Sigmoid colon (tissue), 7 donors: ENCODE measurements at places on chromosomes 6 and 20. TPM values are rescaled to one million over a fixed set of nuclear protein-coding genes. Genes with fewer than 3 reads are reported as not detected.

DNA sequence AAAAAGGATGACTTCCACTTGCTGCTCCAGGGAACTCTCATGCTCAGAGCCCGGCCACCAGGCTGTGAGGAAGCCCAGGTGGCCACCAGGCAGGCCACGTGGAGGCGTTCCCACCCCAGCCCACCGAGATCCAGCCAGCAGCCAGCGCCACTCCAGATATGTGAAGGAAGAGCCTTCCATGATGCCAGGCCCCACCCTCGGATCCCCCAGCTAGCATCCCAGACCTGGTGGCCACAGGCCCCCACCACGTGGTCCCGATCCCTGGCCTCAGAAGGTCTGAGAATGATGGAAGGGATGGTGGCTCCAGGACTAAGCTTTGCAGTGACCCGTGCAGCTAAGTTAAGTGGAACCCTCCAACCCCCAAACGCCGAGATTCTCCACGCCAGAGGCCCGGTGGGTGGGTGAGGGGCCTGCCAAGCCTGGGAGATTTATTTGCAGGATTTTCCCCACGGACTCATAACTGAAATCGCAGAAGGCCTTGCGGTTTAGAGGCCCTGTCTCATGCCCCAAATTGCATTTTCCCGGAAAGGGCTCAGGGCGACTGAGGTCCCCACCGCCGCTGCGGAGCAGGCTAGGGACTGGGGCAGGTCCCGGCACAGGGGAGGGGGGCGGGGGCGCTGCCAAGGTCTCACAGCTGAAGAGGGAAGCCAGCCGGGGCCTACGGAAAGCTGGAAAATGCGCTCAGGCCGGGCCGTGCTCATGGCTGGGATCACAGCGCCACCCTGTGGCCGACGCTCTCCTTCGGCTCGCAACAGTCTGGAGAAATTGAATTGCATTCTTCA is 31.1 kb upstream of the CST7 start:
- no peaks in the 10 kb centered on the region for H3K36me3 ChIP-seq
- peaks cover 6% of the 10 kb centered on the region for H3K4me1 ChIP-seq

Gene VGLL2
- not detected for total RNA-seq

DNA sequence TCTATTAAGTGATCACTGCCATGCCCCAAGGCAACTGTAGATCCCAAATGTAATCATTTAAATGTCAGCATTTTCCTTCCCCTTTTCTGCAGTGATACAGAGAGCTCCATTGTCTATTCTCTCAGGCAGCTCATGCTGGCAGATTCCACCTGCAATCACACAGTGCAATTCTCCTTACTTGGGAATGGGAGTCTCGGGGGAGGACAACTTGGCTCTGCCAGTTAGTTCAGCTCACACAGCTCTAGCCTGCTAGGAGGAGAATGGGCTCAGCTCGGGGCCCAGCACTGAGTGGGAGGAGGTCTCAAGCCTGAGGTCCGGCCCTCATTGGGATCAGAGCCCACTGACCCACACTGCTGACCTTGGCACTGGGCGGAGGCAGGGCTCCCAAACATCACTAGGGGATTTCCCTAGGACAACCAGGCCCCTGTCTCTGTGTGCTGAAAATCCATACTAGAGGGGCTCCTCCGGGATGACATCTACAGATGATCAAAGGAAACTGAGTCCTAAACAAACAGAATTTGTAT is 109.2 kb upstream of the ASF1A start:
- H3K4me3 ChIP-seq, result no peak overlapping the region
- H3K27me3 ChIP-seq, result no peaks in the 10 kb centered on the region
- H3K36me3 ChIP-seq, result no peaks in the 10 kb centered on the region

DNA sequence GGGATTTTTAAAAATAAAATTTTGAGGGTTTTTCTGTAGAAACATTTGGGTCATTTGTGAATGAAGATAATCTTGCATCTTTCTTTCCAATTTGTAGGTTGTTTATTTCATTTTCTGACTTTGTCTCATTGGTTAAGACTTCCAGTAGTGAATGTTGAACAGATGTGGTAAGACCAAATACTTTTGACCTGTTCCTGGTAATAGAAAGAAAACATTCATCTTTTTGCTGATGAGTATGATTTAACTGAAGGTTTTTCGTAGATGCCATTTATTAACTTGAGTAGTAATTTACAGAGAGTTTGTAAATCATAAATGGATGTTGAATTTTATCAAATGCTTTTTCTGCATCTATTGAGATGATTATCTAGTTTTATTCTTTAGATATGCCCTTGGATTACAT is 416.1 kb upstream of the CITED2 start:
- no peak overlapping the region for H3K27ac ChIP-seq
- H3K4me1 ChIP-seq, result no peaks in the 10 kb centered on the region
- H3K27me3 ChIP-seq, result no peaks in the 10 kb centered on the region
- DNase-seq, result no peak
- H3K4me3 ChIP-seq, result no peak overlapping the region

Gene FILIP1
- 47.1 TPM for total RNA-seq

DNA sequence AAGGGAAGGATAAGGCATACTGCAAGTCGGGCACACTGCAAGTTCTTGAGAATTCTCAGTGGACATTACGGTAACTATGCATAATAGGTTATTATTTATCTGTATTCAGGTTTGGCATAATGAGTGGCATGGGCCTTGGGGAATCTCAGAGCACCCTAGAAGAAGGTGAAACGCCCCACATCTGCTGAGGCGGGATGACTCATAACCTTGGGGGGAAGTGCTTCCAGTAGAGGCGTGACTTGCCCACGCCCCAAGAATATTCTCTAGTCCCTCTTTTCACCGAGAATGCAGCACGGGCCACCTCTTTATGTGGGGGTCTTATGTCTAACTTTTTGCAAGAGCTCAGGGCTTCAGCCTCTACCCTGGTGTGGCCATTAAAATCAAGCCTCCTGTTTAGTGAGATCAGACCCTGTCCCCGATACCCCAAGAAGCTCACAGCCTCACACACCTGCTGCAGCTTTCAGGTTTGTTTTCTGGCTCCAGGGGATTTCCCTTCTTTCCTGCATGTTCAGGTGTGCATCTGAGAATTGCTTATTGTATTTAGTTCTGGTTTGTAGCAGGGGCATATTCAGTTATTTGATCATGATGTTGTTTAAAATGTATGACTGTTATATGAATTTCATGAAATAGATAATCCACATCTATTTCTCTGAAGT is 19.1 kb downstream of the ZFP64 start:
- H3K27ac ChIP-seq, result no peak overlapping the region
- no peak for DNase-seq
- no peaks in the 10 kb centered on the region for H3K4me1 ChIP-seq
- H3K36me3 ChIP-seq, result peaks cover 30% of the 10 kb centered on the region
- no peak overlapping the region for H3K4me3 ChIP-seq
- no peaks in the 10 kb centered on the region for H3K27me3 ChIP-seq

DNA sequence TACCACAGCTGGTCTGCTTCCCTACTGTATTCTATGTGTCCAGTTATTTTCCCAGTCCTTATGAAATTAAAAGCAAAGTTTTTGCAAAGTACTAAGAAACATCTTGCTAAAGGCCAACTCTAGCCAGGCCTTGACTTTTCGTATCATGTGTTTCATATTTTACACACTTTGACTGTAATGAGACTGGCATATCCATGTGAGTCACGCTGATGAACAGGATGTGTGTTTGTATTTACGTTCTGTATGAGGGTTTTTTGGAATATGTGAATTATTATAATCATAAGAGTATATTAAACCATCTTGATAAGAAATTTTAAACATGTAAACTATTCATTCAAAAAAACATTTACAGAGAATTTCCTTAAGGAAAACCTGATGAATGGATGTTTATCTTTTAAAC is 59.7 kb downstream of the EYA4 start:
- H3K4me3 ChIP-seq, result no peak overlapping the region
- H3K4me1 ChIP-seq, result no peaks in the 10 kb centered on the region
- no peaks in the 10 kb centered on the region for H3K27me3 ChIP-seq
- no peak for DNase-seq
- H3K27ac ChIP-seq, result no peak overlapping the region
- H3K36me3 ChIP-seq, result no peaks in the 10 kb centered on the region

GRCh38 chr6:19408331-19408730 is 428.8 kb upstream of the ID4 start:
- DNase-seq, result no peak
- no peaks in the 10 kb centered on the region for H3K4me1 ChIP-seq
- no peak overlapping the region for H3K4me3 ChIP-seq
- no peaks in the 10 kb centered on the region for H3K27me3 ChIP-seq
- H3K27ac ChIP-seq, result peak overlapping the region; percentile 6

DNA sequence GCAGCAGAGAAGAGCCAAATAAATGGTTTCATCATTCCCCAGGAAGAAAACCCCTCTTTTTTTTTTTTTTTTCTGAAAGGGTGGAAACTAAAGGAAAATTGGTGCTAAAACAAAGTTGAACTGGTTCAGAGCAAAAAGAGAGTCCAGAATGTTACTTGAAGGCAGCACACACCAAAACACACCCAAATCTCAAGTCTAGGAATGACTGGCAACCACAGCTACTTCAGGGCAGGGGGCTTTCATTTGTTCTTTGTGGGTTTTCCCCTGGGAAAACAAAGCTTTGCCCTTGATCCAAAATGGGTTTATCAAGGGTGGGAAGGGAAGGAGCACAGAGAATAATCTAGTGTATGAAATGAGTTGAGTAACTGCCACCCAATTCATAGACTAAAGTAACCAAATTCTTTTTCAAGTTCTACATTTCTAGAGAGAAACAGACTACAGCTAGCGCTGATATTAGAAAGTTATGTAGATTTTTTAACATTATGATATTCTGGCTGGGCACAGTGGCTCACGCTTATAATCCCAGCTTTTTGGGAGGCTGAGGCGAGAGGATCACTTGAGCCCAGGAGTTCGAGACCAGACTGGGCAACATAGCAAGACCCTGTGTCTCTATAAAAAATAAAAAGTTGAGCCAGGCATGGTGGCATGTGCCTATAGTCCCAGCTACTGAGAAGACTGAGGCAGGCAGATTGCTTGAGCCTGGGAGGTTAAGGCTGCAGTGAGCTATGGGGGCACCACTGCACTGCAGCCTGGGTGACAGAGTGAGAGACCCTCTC is 119.8 kb downstream of the NFATC2 start:
- H3K36me3 ChIP-seq, result no peaks in the 10 kb centered on the region
- H3K27me3 ChIP-seq, result no peaks in the 10 kb centered on the region
- H3K4me3 ChIP-seq, result no peak overlapping the region
- H3K27ac ChIP-seq, result no peak overlapping the region
- H3K4me1 ChIP-seq, result peaks cover 6% of the 10 kb centered on the region

GRCh38 chr6:101302593-101302992 is 90.9 kb upstream of the GRIK2 start:
- DNase-seq, result no peak
- H3K27me3 ChIP-seq, result no peaks in the 10 kb centered on the region
- H3K27ac ChIP-seq, result no peak overlapping the region
- H3K4me3 ChIP-seq, result no peak overlapping the region
- no peaks in the 10 kb centered on the region for H3K36me3 ChIP-seq
- no peaks in the 10 kb centered on the region for H3K4me1 ChIP-seq

DNA sequence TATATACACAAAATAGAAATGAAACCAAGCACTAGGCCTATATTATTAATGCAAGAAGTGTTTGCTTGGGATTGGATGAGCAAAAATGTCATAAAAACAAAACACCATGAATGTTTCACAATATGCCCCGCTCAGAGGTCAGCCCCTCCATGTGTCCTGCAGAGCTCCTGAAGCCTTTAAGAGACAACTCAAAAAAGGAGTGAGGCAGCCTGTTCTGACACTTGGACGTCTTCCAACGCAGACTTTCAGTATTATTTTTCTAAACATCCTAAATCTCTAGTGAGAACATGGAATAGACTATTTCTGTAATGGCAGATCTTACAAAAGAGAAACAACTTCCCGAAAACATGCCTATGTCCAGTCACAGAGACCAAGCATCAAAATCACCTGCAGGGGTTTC is 322.6 kb downstream of the PRKN start:
- no peaks in the 10 kb centered on the region for H3K27me3 ChIP-seq
- no peaks in the 10 kb centered on the region for H3K4me1 ChIP-seq
- DNase-seq, result no peak
- no peak overlapping the region for H3K4me3 ChIP-seq
- H3K36me3 ChIP-seq, result no peaks in the 10 kb centered on the region

Gene STK35
- 13.6 TPM for total RNA-seq

DNA sequence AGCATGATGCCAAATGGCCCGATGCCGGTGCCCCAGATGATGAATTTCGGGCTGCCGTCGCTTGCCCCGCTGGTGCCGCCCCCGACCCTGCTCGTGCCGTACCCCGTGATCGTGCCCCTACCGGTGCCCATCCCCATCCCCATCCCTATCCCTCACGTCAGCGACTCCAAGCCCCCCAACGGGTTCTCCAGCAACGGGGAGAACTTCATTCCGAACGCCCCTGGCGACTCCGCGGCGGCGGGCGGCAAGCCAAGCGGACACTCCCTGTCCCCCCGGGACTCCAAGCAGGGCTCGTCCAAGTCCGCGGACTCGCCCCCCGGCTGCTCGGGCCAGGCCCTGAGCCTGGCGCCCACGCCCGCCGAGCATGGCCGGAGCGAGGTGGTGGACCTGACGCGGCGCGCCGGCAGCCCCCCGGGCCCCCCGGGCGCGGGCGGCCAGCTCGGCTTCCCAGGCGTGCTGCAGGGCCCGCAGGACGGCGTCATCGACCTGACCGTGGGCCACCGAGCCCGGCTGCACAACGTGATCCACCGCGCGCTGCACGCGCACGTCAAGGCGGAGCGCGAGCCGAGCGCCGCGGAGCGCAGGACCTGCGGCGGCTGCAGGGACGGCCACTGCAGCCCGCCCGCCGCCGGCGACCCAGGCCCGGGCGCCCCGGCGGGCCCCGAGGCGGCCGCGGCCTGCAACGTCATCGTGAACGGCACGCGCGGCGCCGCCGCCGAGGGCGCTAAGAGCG is 144.6 kb downstream of the SOBP start:
- H3K27me3 ChIP-seq, result peaks cover 13% of the 10 kb centered on the region
- no peak for DNase-seq
- no peaks in the 10 kb centered on the region for H3K36me3 ChIP-seq
- peaks cover 12% of the 10 kb centered on the region for H3K4me1 ChIP-seq
- H3K27ac ChIP-seq, result no peak overlapping the region

DNA sequence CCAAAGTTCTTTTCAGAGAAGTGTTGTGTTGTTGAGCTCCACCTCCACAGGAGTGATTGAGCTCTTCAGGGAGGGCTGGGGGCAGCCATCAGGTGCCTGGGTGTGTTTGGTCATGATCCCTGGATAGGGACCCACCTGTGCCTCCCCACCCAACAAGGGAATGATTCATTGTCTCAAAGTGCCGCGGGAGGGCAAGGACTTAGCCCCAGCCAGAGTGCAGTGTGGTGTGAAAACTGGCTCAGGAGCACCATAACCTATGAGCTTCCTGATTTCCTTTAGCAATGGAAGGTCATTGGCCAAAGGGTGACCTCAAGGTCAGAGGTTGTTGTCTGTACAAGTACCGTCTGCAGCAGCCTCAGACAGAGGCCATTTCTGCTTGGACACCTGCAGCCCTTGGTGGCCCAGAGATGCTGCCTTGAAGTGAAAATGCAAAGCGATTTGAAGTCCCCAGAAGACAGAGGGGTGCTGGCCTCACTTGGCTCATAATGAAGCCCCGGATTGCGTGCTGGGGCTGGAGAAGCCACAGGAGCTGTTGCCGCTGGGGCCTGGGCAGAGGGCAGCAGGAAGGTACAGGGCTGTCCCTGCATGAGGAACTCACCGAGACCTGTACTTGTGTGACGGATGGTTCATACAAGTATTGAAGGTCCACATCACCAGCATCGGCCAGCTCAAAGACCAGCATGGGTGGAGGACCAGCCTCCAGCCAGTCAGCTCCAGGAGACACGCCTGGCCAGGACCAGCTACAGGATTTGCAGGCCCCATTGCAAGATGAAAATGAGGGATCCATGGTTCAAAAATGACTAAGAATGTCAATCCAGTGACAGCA is 100.6 kb upstream of the DUSP22 start:
- peaks cover 10% of the 10 kb centered on the region for H3K4me1 ChIP-seq
- no peak for DNase-seq
- no peak overlapping the region for H3K4me3 ChIP-seq
- H3K27me3 ChIP-seq, result no peaks in the 10 kb centered on the region
- H3K36me3 ChIP-seq, result no peaks in the 10 kb centered on the region
- no peak overlapping the region for H3K27ac ChIP-seq

Gene GPLD1
- total RNA-seq, result 7.2 TPM

Gene MOG
- total RNA-seq, result not detected
